ENCODE measurements at places on chromosomes 4 and X. TPM values are rescaled to one million over a fixed set of nuclear protein-coding genes. Genes with fewer than 3 reads are reported as not detected.

- DNase-seq = no peak
These were observed 85.7 kb upstream of the HPRT1 start for GRCh38 chrX:134374294-134374693.

DNA sequence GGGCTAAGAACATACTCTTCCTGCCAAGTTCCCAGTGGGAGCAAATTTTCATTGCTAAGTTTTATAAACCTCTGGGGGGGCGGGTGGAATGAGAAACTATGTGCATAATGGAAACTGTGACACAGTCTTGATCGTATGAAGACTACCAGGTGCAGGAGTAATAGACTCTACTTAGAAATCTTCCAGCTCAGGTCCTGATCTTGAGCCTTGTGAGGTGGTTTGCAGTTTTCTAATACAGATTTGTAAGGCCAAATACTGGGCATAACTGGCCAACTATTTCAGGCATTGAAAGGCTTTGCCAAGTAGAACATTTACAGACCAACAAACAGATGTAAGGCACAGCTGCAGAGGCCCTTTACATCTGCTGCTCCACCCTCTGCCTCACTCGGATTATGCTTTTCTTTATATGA, 89.7 kb upstream of the CBR4 start:
- DNase-seq = no peak

GRCh38 chr4:184861047-184861446, 35.3 kb upstream of the ACSL1 start:
- DNase-seq = no peak

DNA sequence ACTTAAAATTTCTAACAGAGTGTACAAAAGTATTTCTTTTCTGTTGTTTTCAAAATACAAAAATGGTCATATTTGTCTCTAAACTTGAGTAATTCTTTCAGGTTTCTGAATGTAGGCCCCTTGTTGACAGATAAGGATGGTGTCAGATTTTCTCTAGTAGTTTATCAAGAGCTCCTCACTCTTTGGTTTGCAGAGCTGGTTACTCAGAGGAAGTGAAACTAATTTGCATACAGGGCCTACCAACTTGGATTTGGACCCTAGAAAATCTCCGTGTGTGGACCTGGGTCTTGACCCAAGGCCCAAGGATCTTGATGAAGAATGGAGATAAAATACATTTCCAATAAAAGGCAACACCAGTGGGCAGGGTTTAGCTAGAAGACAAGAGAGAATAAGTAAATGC, 433 bp upstream of the ADH6 start:
- no peak for DNase-seq

DNA sequence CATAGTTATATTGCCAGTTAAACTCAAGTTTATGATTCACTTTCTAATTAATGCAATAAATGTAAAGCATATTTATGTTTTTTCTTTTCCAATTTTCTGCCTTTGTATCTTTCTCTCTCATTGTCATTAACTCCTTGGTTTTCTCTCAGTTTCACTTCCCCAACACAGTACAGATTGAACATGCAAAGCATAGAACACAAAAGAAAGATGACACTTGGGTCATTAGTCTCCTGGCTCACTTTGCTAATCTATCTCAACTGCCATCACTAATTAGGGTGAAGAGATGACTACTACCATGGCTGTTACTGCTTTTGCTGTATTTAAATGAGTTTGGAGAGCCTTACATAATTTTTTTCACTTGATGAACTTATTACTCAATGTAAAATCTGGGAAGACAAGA, 12.3 kb upstream of the NAA11 start:
- DNase-seq = no peak

GRCh38 chr4:154562697-154563254, at the start of gene FGB:
FGB (plus strand) TSS chr4:154563011; CDS start chr4:154563019, 8 bp downstream.
- DNase-seq = no peak

- DNase-seq = no peak
These were observed 181.5 kb downstream of the GC start for GRCh38 chr4:71602289-71602900.

Gene YY2
- not detected for total RNA-seq

Gene FGF16
- not detected for total RNA-seq

DNA sequence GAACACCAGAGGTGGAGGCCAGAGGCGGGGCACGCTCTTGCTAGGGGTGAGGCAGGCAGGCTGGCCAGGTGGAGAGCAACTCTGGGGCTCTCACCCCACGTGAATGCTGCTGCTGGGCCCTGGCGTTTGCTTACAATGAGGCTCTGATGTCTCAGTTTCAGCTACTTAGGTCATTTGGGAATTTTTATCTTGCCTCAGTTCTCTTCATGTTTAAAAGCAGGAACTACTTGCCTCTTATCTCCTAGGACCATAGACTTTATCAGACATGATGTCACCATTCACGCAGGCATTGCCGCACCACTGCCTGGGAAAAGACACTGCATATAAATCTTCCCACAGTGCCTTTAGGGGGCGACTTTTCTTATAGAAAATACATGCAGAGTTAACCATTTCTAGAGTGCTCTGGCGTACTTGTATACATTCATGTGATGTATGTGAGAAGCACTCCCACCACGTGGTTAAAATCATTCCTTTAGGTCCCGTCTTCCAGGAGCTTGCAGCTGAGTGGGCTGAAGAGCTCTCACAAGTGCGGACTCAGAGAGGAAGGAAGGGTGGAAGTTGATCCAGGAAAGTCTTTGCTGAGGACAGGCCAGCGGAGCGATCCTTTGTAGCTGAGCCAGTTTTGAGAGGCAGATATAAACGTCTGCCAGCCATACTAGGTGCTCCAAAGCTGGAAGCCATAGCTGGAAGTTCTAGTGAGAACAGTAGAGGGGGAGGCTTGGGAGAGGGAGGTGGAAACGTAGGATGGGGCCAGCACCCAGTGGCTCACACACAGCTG, 84.3 kb upstream of the CLDN34 start:
- DNase-seq = no peak

DNA sequence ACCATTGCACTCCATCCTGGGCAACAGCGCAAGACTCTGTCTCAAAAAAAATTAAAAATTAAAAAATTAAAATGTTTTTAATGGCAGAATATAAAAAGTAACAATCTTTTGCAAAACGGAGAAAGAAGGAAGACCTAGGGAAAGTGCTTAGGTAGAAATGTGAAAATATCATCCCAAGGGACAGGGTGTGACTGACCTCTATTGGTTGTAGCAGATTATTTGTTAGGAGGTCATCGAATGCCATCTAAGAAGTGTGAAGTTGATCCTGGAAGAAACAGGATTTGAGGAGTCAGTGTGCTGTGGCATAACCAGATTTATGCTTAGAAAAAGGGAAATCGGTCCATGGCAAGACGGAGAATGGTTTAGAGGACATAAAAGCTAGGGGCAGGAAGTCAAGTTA, 18.1 kb upstream of the C4orf36 start:
- DNase-seq = no peak

- DNase-seq = no peak
These were observed 44.7 kb downstream of the USO1 start for GRCh38 chr4:75769036-75769435.

Gene PASD1
- not detected for total RNA-seq

Gene TRIM61
- total RNA-seq = not detected

Gene AVPR2
- not detected for total RNA-seq

Gene VEGFC
- not detected for total RNA-seq

GRCh38 chr4:112968451-112969159, 80.8 kb upstream of the ANK2 start:
- DNase-seq = no peak

Gene ARHGAP6
- 5.7 TPM for total RNA-seq

Gene SMR3B
- total RNA-seq = not detected

Gene LIMCH1
- total RNA-seq = 5.5 TPM

Gene FBXW7
- 33.5 TPM for total RNA-seq

- no peak for DNase-seq
These were observed 98.2 kb upstream of the PGRMC2 start for GRCh38 chr4:128385683-128386304.

Gene TLR2
- 17.6 TPM for total RNA-seq

- no peak for DNase-seq
These were observed 348.4 kb upstream of the FAT1 start for GRCh38 chr4:187071946-187072600.

DNA sequence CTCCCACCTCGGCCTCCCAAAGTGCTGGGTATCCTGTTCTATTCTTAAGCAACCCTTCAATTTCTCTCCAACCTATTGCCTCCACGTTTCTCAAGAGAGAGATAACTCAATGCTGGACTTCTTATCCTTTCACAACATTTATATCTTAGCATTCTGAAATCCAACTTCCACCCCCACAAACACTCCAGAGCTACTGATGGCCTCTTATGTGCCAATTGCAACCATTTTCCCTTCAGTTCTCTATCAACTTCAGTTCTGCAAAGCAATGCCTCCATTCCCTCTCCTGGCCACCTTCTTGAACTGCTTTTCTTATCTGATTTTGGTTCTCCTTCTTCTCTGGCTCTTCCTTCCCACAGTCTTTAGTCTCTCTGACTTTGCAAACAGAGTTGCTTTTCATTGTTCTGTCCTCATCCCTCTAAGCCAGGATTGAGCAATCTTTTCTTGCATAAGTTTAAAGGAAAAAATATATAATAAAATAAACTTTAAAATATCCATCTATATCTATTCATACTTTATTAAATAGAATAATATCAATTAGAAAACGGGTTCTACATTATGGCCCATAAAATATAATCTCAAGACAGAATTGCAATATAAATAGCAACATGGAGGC, 3.6 kb upstream of the STBD1 start:
- DNase-seq = no peak

DNA sequence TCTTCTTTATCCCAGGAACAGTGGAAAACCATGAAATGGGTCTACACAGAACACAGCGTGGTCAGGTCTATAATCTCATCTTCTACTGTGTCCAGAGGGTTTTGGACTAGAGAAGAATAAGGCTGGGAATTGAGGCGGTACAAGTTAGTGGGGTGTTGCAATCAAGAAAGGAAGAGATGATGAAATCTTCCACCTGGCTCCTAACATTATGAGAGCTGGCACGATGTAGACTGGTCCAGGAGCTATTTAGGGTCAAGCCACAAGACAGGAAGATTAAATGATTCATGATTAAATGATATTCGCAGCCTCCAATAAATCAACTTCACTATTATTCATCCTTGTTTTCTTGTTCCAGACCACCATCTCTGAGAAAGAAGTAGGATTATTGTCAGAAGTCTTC, 88.0 kb downstream of the ARSF start:
- DNase-seq = no peak

Gene PDGFC
- total RNA-seq = 7.5 TPM

Gene JAKMIP1
- total RNA-seq = 1.7 TPM

Gene DGAT2L6
- not detected for total RNA-seq

GRCh38 chrX:113759422-113759821, 824.5 kb upstream of the HTR2C start:
- no peak for DNase-seq

DNA sequence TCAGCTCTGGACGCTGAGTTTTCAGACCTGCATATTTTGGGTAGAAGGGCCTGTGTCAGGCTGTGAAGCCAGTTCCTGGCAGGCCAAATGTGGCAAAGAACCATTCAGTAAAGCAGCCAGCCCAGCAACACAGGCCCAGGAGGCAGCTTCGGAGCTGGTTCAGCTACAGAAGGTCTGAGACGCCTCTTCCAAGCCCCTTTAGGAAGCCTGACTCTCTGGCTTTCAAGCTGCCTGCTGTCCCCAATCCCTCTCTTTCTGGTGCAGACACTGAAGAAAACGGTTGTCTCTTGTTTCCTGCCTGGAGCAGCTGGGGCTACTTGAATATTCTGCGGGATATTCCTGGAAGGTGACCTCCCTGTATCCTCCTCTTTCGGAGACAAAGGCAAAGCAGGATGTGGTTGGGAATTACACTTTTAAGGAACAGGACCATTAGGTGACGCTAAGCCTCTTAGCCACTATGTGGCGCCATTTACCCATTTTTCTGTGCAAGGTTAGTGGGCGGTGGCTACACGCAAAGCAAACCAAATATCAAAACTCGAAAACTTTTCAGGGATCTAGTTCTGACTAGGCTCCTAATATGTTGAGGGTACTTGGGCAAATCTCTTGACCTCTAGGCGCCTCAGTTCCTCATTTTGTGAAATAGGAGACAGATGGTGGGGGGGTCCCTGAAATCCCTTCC, 47.2 kb upstream of the LAS1L start:
- peak; percentile 70 for DNase-seq

DNA sequence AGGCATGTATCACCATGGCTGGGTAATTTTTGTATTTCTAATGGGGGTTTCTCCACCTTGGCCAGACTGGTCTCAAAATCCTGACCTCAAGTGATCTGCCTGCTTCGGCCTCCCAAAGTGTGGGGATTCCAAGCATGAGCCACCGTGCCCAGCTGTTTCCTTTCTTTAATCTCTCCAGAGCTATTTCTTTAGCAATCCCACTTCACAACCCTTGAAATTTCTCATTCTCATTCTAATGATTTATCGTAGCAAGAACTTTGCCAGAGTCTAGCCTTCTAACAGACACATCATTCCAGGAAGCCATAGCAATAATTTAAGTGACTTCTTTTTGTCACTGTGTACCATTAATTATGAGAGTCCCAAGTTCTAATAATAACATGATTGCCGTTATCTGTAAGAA, 68.6 kb downstream of the RXFP1 start:
- DNase-seq = no peak

DNA sequence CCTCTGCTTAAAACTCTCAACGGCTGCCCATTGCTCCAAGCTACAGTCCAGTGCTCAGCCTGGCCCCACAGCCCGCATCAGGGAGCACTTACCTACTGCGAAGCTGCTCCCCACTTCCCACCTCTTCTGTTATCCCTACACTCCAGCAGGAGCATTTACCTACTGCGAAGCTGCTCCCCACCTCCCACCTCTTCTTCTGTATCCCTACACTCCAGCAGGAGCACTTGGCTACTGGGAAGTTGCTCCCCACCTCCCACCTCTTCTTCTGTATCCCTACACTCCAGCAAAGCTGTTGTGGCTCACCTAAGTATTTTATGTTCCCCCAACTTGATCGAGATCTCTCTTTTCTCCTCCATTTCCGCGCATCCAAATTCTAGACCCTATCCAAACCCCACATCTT, 563.3 kb upstream of the ZFP42 start:
- no peak for DNase-seq

Gene NXF2
- total RNA-seq = not detected

GRCh38 chr4:156547439-156547838, 424.2 kb downstream of the PDGFC start:
- no peak for DNase-seq

GRCh38 chr4:155667568-155668511, 1.2 kb downstream of the GUCY1A1 start:
- peak; percentile 35 for DNase-seq

DNA sequence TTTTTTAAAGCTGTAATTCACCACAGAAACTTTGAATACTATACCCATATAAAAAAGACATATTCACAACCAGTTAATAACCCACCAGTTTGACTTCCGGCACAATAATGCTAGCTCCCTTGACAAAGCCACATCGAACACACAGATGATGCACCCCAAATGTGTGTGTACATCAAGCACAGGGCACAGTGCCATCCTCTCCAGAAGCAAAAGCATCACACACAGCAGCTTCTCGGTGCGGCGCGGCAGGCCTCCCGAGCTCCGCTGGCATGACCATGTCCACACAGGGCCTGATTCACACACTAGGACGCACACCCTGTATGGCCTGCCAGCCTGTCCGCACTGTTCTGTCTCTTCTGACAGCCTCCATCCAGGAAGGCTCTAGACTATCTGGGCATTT, 88.0 kb downstream of the LEF1 start:
- DNase-seq = no peak

Gene ENPP6
- total RNA-seq = not detected

Gene ALB
- total RNA-seq = not detected

GRCh38 chr4:3686753-3687152, 79.4 kb upstream of the ADRA2C start:
- DNase-seq = no peak

- peak; percentile 10 for DNase-seq
These were observed 63.7 kb upstream of the CAMK2D start for GRCh38 chr4:113825272-113825671.
